ENCODE measurements at places on chromosomes 2 and 18.

DNA sequence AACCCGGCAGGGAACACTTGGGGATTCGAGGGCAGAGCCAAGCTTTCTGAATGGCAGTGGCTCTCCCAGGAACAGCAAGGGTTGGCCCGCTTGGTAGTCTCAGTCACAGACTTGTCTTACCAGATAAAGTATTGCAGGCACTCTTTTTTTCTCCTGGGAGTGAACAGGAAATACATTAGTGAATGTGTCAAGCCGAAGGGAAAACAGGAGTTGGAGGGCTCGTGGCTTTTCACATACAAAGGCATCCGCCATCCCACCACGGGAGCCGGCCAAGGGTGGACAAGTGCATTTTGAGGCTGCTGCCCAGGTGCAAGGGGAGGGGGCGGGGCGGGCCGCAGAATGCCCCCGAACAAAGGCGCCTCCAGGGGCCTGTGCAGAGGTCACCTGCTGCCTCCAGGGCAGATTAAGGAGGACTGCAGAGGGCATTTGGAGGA is 163.3 kb upstream of the SIX3 start:
- DNase-seq, result no peak

DNA sequence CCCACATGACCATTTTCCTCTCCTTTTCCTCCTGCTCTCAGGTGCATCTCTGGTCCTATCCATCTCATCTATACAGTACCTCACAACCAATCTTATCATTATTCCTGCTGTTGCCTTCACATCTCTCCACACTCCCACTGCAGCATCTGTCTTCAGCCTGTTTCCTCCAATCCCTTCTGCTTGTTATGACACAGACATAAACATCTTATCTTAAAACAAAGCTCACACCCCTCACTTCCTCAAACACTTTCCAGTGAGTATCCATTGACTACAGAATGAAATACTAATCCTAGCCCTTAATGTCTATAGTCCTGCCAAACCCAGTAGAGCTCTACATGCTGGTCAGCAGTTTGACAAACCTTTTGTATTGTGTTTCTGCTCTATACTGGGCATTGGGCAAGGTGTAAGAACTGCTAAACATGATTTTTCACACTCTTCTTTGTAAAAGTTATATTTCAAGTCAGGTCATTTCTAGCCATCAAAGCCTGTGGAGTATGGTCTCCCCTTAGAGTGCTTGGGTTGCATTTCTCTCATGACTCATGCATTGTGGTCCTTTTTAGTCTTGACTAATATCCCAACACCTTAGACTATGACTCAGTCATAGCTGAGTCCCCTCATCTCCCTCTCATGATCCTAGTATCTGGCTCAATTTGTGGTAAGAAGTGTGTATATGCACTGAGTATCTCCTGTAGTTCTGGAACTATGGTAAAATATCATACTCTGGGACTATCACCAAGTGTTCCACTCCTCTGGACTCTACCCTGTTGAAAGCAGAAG is 187.0 kb downstream of the CYRIA start:
- DNase-seq, result no peak

DNA sequence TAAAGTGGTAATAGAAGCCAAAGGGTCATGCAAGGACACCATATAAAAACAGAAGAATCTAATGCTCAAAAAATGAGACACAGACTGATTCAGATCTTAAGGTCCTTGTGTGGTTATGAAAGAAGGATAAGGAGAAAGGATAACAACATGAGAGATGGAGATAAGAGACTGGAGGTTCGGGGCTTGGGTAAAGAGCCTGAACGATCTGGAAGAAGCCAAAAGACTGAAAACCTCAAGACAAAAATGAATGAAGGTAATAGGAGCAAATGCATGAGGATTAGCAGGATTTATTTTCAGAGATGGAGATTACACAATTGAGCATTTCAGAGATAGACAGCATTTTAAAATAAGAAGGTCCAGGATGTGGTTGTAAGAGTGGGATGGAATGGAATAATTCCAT is 26.1 kb downstream of the STK17B start:
- DNase-seq, result no peak

DNA sequence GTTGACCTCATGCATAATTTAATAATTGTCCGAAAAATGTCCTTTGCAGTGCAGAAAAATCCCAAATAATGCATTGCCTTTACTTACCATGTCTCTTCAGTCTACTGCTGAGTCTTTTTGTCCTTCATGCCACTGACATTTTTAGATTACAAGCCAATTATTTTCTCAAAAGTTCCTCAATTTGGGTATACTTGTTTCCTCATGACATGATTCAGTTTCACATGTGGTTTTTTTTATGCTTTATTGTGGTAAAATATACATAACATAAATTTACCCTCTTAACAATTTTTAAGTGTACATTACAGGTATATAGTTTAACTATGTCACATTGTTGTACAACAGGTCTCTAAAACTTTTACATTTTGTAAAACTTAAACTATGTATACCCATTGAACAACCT is 81.0 kb downstream of the EPC2 start:
- no peak for DNase-seq

- no peak for DNase-seq
These were observed 218.9 kb downstream of the CYRIA start for GRCh38 chr2:16446706-16447105.

- DNase-seq, result no peak
These were observed 293.9 kb downstream of the CYRIA start for GRCh38 chr2:16371751-16372150.

- DNase-seq, result no peak
These were observed 75.5 kb upstream of the LPIN2 start for GRCh38 chr18:3088449-3088848.

- peak; percentile 68 for DNase-seq
These were observed 3.7 kb upstream of the PCBP1 start for GRCh38 chr2:70083344-70084156.

- no peak for DNase-seq
These were observed 6.2 kb upstream of the DNAJB2 start for GRCh38 chr2:219272995-219273394.

- no peak for DNase-seq
These were observed 92.0 kb upstream of the GULP1 start for GRCh38 chr2:188199716-188200128.

DNA sequence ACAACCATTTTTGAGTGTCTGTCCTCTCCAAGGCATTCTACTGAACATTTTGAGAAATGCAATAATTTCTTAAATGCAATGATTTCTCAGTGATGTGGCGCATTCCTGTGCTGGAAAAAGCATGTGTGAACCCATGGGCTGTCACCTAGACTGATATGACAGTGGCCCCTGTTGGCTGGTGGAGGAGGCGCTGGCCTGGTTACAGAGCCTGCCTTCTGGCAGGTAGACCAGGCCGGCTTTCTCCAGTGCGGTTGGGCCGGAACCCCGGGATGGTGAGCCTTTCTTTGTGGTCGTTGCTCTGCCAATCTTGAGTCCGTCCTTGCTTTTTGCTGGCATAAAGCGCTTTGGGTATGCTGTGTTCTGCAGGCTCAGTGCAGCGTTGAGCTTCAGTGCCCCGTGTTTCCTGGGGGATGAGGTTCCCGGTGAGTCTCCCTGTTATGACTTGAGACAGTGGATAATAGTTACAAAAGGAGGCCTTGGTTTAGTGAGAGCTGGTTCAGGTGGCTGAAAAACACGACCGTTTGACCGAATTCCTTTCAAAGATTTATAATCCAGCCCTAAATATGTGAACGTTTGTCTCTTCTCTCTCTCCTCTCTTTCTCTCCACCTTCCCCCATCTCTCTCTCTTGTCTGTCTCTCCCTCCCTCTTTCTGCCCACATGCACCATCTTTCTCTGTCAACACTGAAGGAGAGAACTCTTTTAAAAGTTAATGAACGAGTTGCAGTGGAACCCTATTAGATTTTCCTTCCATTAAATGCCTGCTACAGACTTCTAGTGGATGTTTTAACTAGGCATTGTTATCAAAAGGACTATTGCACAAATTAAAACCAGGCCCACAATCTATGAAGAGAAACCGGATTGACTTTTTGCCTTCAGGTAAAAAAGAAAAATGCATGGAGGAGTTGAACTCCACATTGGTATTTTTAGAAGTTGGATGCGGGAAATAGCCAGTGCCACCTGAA is 34.0 kb downstream of the TSHZ1 start:
- DNase-seq, result no peak

GRCh38 chr2:42168459-42169099 is 574 bp upstream of the EML4 start:
- DNase-seq, result no peak

- no peak for DNase-seq
These were observed 218.1 kb downstream of the ALK start for GRCh38 chr2:29703336-29703735.

DNA sequence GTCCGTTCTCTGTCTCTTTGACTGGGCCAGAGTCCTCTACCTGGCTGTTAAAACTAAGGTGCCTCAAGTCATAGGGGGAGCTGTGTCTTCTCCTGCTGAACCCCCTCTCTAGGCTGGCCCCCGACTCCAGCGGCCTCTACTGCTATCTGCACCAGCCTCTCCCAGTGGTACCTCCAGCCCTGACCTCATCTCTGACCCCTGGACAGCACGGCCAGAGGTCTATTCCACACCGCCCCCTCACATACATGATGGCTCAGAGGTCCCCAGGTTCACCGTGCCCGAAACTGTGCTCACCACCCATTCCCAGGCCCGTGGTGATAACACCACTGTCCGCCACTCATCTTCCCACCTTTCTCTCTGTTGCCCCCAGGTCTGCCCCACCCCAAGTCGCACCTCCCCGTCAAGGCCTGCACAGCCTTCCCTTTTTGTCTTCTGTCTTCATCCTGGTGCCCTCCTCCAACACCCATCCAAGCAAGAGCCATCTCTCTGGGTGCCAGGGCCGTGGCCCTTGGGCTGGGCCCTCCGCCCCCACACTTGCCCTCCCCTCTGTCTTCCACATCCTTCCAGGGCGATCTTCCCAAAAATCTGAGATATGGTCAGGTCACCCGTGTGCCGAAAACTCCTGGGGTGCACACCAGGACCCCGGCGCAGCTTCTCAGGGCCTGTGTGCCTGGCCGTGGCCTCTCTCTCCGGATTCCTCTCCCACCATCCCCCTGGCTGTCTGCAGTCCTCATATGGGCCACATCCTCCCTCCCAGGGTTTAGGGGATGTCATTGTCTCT is 134.4 kb upstream of the ID2 start:
- DNase-seq, result no peak

- no peak for DNase-seq
These were observed 17.6 kb upstream of the COLEC12 start for GRCh38 chr18:518081-518480.

DNA sequence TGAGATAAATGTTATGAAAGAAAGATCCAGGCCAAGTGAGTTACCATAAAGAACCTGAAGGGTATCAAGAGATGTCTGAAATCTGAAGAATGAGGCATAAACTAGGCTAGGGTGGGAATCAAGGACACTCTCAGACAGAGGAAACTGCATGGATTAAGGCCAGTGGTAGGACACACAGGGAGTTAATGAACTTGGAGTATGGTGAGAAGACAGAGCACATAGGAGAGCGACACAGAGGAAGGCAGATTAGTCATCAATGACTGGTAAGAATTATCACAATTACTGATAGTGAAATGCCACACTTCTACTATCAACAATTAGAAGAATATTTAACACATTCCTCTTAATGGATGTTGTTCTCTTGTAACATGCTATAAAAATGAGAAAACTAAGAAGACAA is 76.9 kb downstream of the TTC21B start:
- DNase-seq, result no peak

DNA sequence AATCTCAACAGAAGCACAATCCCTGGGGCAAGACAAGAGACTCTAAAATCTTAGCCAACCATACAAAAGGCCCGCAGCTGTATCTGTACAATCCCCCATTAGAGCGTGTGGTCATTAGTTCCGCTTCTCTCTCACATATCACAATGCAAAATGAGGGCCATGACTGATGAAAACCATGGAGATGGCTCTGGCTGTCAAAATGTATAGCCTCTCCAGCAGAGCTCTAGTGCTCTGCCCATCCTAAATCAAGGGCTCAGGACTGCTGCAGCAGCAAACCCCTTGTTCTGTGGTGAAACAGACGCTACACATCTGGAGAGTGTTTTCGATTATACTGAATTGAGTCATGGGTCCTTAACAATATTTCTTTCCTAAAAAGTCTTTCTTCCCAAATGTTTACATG is 221.0 kb downstream of the PID1 start:
- no peak for DNase-seq

DNA sequence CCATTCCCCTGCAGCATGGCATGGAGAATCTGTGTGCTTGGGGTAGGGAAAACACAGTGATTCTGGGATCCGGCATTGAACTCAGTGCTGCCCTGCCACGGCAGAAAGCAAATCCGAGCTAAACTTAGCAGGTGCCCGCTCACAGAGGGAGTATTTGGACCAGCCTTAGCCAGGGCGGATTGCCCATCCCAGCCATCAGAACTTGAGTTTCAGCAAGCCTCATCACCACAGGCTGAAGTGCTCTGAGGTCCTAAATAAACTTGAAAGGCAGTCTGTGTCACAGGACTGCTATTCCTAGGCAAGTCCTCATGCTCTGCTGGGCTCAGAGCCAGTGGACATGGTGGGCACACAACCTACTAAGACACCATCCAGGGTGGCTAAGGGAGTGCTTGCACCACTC is 86.2 kb upstream of the YPEL5 start:
- no peak for DNase-seq

- no peak for DNase-seq
These were observed at the start of gene SIGLEC15 for GRCh38 chr18:45825258-45826044. Gene SIGLEC15, plus strand, starts transcription at chr18:45825675. Its CDS starts 54 bp downstream, at chr18:45825729.

DNA sequence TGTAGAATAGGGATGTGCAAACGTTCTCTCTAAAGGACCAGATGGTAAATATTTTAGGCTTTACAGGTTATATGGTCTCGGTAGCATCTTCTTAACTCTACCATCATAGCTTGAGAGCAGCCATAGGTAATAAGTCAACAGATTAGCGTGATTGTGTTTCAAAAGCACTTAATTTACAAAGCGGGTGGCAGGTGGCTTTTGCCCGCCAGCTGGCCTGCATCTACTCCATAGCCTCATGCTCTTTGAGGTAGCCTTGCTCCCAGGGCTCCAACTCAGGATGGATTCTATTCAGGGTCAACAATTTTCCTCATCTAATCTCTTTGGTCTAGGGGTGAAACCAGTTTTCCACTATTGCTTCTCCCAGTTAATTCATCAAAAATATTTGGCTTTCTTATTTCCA is 5.0 kb upstream of the ATP9B start:
- DNase-seq, result no peak

- DNase-seq, result no peak
These were observed 35.4 kb downstream of the LBH start for GRCh38 chr2:30266705-30267104.

DNA sequence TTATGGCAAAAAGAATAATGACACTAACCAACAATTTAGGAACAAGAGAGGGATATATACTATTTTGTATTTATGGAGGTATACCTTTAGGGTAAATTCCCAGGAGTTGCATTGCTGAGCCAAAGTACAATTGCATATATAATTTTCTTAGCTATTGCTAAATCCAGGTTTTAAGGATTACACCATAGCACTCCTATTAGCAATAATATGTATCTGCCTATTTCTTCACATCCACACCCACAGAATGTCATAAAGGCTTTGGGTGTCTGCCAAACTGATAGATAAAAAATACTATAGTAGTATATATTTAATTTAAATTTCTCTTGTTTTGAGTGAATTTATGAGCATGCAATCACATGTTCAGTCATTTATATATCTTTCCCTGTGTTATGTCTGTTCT is 11.5 kb upstream of the SERPINB13 start:
- DNase-seq, result no peak

- DNase-seq, result peak; percentile 71
These were observed 73.2 kb downstream of the LRRFIP1 start for GRCh38 chr2:237700512-237701032.
